ENCODE measurements at places on chromosomes 7 and 10.

DNA sequence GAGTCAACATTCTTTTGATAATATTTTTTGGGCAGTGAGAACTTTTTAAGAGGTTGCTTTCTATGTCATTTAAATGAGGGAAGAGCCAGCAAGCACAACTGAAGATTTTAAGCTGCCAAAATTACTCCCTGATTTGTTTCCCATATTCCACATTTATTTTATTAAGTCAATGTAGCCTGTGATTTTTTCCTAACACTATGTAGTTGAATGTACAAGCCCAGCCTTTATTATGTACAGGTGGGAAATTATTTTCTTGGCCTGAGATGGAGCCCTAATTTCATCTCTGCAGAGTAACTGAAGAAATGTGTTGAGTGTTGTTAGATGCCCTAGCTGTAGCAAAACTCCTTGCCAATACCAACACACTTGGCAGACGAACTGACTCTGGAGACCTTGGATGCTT lies 83.1 kb upstream of the MINDY3 start:
- DNase-seq: no peak

- DNase-seq: no peak
These were observed 267.7 kb downstream of the MALRD1 start for GRCh38 chr10:19316204-19316870.

GRCh38 chr10:74610299-74610698 lies 216.1 kb upstream of the KAT6B start:
- DNase-seq: no peak

GRCh38 chr10:123395906-123396305 lies 241.7 kb downstream of the BUB3 start:
- DNase-seq: no peak

DNA sequence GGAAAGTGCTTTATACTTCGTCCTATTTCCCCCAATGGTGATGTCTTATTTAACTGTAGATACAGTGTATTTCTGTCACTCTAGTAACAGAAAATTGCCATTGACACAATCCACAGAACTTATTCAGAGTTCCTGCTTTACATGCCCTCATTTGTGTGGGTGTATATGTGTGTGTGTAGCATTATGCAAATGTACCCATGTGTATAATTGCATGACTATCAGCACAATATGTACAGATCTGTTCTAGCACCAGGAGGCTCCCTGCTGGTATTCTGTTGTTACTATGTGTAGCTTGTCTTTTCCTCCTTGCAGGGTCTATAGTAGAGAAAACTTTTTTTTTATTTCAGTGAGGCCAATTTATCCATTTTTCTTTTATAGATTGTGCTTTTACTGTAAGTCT lies 16.5 kb downstream of the CYP3A43 start:
- no peak for DNase-seq

- no peak for DNase-seq
These were observed 187.1 kb downstream of the DNAJB6 start for GRCh38 chr7:157523766-157524421.

DNA sequence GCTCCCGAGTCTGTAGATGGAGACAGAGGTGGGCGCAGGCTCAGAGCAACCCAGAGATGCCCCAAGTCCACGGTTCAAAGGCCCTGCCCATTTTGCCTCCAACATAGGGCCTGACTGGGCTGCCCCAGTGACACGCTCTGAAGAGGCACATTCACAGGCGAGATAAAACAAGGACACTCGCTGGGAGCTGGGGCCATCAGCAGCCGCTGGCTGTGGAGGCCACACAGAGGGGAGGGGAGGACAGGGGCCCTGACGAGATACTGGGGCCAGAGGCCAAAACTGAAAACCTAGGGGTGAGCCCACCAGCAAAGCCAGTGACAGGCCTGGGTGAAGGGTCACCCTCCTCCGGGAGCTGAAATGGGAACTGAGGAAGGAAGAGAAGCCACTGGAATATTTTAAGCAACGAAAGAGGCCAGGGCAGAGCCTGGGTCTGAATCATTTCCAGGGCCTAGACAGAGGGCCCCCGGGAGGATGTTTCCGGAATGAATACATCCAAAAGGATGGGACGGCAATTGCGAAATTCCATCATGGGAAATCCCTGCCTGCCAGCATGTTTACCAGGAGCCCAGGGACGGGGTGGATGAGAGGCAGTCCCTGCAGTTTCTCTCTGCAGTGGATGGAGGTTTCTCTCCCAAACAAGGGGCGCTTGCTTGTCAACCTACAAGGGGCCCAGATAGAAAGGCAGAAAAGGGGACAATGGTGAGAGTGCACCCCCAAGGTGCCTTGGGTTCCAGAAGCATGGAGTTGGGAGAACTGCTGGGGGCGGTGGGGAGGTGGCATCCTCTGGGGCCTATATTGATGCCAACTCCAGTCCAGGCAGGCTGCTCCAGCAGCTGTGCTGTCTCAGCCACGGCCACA lies 29.0 kb upstream of the HSPA12A start:
- peak; percentile 52 for DNase-seq
